ENCODE measurements at places on chromosomes 2 and 18. TPM values are rescaled to one million over a fixed set of nuclear protein-coding genes. Genes with fewer than 3 reads are reported as not detected.

MC5R gene
- not detected for total RNA-seq

SPAG16 gene
- total RNA-seq: 20.7 TPM

CRYGD gene
- not detected for total RNA-seq

C1QL2 gene
- total RNA-seq: not detected

NPPC gene
- not detected for total RNA-seq

SLC23A3 gene
- 5.2 TPM for total RNA-seq

POLR1A gene
- total RNA-seq: 49.5 TPM

EML6 gene
- total RNA-seq: 1.1 TPM

IMP4 gene
- total RNA-seq: 48.5 TPM

PPP1R1C gene
- 1.5 TPM for total RNA-seq

ZNF385B gene
- total RNA-seq: 0.16 TPM

SKA1 gene
- 4.0 TPM for total RNA-seq

FAP gene
- total RNA-seq: 38.1 TPM

KCMF1 gene
- 67.2 TPM for total RNA-seq

INHA gene
- total RNA-seq: 1.4 TPM

ARL4C gene
- total RNA-seq: 37.1 TPM

STRN gene
- total RNA-seq: 27.2 TPM

PROKR1 gene
- not detected for total RNA-seq

PHOSPHO2 gene
- total RNA-seq: 4.8 TPM

SCG2 gene
- total RNA-seq: 132 TPM

SCN1A gene
- not detected for total RNA-seq

SCLY gene
- 22.1 TPM for total RNA-seq

DYSF gene
- total RNA-seq: 68.8 TPM

ALPP gene
- not detected for total RNA-seq

DSG2 gene
- 16.6 TPM for total RNA-seq

RGPD4 gene
- total RNA-seq: 0.18 TPM

ERMN gene
- not detected for total RNA-seq

B3GNT7 gene
- 1.5 TPM for total RNA-seq

CD8A gene
- total RNA-seq: not detected

CYS1 gene
- total RNA-seq: 5.5 TPM

CYP27C1 gene
- 24.9 TPM for total RNA-seq

KLHL41 gene
- 0.89 TPM for total RNA-seq

RBM43 gene
- 6.9 TPM for total RNA-seq

MROH2A gene
- not detected for total RNA-seq

LBH gene
- total RNA-seq: 74.7 TPM

PAX3 gene
- 2.3 TPM for total RNA-seq
